ENCODE measurements at places on chromosomes 2 and 18. TPM values are rescaled to one million over a fixed set of nuclear protein-coding genes. Genes with fewer than 3 reads are reported as not detected.

DSG1 gene
- not detected for total RNA-seq

LIMS2 gene
- total RNA-seq = 41.4 TPM

IL36A gene
- total RNA-seq = not detected

SCN9A gene
- total RNA-seq = 2.0 TPM

LOXHD1 gene
- total RNA-seq = 0.30 TPM

TRIM54 gene
- total RNA-seq = 0.72 TPM

ITSN2 gene
- 38.5 TPM for total RNA-seq

ADCYAP1 gene
- not detected for total RNA-seq

PRSS56 gene
- not detected for total RNA-seq

THAP4 gene
- total RNA-seq = 50.0 TPM

STEAP3 gene
- total RNA-seq = 7.0 TPM

HOXD8 gene
- total RNA-seq = 33.0 TPM

GEN1 gene
- 2.3 TPM for total RNA-seq

FSIP2 gene
- total RNA-seq = 1.0 TPM

USP34 gene
- 116 TPM for total RNA-seq

RAB27B gene
- total RNA-seq = 0.10 TPM

TNFRSF11A gene
- total RNA-seq = 2.3 TPM

TMEM17 gene
- 2.3 TPM for total RNA-seq

FOXI3 gene
- not detected for total RNA-seq

GAD1 gene
- total RNA-seq = 0.35 TPM
